ENCODE measurements at places on chromosomes 13 and 19.

DNA sequence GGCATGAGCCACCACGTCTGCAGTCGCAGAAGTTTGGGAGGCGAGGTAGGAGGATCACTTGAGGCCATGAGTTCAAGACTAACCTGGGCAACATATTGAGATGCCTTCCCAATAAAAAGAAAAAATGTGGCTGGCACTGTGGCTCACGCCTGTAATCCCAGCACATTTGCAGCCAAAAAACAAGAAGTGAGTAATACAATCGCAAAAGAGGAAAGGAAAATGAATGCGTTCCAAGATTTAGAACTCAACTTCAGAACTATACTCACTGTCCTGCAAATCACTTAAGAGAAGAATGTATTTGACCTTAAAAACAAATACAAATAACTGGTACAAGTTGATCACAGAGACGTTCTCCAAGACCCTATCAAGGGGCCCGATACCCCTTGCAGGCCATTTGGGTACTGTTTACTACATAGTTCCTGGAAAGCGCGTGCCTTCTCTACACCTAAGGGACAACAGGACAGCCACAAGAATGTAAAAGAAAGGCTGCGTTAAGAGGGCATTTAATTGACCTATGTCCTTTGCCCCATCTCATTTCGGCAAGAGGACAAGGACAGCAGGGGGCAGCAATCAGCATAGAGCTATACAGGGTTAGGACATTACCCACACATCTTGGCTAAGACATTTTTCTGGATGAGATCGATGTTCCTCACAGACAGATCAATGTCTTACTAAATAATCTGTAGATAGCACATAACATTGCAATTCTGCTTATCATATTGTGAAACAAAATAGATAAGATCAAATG, 41.3 kb downstream of the FLT3 start:
- no peak for DNase-seq

GRCh38 chr19:12794196-12794941, 3.1 kb downstream of the JUNB start:
- no peak for DNase-seq

GRCh38 chr13:37026771-37027170, 26.2 kb downstream of the EXOSC8 start:
- DNase-seq, result no peak

DNA sequence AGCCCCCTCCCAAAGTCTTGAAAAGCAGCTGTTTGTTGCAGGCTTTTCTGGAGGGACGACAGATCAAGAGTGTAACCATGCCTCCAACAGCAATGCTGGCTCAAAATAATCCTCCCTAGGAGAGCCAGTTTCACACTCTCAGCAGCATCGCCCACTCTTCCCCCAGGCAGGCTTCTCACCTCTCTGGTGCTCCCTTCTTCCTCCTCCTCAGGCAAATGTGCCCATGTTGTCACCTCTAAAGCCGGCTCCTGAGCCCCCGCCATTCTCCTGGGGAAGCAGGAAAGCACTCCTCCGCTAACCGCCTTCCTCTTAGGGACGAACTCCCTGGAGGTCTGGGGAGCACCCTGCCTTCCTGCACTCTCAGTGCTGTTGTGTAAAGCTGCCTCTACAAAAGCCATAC, 98.9 kb upstream of the SGCG start:
- no peak for DNase-seq

- DNase-seq, result no peak
These were observed 73.3 kb downstream of the KLF2 start for GRCh38 chr19:16397791-16398529.

DNA sequence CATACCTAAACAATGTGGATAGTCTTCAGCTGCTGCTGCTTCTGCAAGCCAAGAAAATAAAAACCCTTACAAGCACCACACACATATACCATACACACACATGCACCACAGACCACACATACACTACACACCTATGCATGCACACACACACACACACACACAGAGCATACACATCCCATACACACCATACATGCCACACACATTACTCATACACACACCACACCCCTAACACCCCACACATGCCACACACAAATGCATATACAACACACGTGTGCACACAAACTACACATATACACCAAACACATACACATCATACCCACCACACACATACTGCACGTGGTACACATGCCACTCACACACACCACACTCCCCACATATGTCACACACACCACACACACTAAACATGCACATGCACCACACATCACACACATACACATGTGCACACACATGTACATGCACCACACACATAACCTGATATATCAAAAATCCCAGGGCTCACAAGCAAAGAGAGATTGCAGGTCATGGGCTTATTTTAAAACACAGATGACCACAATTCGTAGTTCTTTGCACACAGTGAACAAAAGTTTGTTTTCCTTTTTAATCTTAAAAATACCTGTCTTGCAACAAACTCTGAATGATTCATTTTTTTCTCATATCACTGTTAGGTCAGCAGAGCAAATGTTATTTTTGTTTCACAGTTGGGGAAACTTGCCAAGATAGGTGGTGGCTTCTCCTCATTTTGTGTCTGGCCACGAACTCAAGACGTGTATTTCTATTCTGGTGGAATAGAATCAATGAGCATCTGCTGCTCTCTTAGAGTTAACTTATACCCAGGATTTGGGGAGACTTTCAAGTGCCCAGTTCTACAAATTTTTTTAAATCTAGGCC, 456.6 kb downstream of the FGF9 start:
- no peak for DNase-seq

DNA sequence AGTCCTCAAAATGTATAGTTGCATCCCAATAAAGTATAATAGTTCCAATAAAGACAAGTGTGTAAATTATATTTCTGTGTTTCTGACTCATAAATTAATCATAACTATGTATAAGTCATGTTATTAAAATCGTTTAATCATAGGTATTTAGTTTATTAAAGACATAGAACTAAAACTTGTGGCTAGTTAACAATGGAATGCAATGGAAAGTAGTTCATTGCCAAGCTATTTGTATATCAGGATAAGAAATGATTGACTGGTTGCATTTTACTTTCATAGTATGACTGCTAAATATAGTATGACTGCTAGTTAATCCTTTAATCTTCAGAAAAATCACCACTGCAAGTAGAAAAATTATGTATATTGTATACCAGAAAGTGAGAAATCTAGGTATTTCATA, 16.9 kb downstream of the COG3 start:
- no peak for DNase-seq

DNA sequence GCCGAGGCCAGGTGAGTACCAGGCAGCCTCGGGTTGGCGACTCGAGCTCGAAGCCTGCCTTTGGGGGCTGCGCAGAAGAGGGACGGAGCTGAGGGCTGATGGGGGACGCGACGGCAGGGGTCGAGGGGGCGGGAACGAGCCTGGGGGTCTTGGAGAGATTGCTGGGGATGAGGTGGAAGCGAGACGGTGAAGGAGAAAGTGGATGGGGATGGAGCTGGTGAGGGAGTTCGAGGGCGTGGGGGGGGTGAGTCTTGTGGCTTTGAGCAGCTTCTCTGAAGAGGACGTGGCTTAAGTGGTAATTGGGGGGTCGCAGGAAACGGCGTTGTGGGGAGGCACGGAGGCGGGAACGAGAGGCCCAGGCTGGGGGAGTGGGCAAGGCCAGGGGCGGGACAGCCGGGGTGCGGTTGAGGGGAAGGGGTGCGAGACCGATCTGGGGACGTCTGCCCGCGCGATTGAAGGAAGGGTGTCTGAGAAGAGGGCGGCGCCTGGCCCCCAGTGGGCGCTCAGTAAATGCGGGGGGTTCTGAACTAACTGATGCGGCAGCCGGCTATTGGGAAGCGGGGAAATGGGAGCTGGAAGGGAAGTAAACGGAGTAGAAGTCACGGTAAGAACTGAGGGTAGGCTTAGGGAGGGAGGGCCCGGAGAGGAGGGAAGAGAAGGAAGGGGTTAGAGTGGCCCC, 426 bp downstream of the MYO9B start:
- peak; percentile 36 for DNase-seq

- DNase-seq, result no peak
These were observed 23.3 kb upstream of the KCTD4 start for GRCh38 chr13:45224176-45224575.

- DNase-seq, result no peak
These were observed 2.1 kb downstream of the MVB12A start for GRCh38 chr19:17421942-17422341.

DNA sequence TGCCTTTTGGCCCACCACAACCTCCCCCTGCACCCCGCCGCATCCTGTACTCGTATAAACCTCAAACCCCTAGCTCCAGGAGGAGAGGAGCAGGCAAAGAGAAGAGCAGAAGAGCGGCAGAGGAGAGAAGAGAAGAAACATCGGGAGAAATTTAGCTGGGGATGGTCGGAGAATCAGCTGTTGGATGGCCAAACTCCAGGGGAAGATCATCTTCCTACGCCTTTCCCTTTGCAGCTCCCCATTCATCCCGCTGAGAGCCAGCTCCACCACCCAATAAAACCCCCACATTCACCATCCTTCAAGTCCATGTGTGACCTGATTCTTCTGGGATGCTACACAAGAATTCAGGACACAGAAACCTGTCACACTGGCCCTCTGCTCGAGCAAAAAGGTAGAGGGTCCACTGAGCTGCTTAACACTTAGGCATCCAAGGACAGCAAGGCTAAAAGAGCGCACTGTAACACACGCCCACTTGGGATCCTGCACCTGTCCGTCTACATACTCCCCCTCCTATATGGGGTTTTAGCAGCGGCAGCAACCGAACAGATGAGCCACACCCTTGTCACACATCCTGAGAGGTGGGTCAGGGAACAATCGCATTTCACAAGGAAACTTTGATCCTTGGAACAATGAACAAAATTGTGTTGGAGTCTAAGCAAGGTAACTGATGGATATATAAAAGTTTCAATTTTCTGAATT, 51.6 kb upstream of the MIR17HG start:
- no peak for DNase-seq
